H7 (cell line): ENCODE measurements at places on chromosomes 6 and 20. TPM values are rescaled to one million over a fixed set of nuclear protein-coding genes. Genes with fewer than 3 reads are reported as not detected.

- DNase-seq = no peak
Measured at GRCh38 chr6:169707772-169708171, 5.8 kb downstream of the C6orf120 start.

DNA sequence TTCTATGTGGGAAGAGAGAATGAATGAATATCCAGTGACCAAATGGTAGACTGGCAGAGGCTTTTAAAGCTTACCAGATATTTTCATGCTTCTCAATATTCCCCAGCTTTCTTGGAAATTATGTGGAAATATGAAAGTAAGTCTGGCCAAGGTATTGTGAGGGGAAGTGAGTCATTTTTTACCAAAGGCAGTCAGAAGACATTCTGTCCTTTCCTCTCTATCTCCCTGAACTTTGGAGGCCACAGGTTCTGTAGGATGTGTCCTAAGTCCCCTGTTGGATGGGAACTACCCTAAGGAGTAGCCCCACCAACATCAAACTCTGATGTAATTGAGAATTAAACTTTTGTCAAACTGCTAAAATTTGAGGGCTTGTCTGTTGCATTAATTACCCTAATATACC is 593.8 kb upstream of the NRSN1 start:
- no peak for DNase-seq

The BPIFA1 gene
- total RNA-seq = not detected in 2 replicates

GRCh38 chr6:73747289-73747688 is 51.3 kb downstream of the CD109 start:
- DNase-seq = no peak

DNA sequence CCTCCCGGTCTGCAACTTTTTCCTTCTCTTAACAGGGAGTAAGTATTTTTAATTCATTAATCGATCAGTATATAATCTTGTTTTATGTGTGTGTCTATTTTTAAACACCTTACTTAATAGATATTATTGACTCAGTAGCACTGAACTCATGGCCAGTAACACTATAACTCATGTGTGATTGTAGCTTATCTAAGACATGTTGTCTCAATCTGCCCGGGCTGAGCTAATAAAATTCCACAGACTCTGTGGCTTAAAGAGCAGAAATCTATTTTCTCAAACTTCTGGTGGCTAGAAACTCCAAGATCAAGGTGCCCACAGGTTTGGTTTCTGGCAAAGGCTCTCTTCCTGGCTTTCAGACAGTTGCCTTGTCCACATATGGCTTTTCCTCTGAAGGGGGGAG is 68.8 kb upstream of the TNFAIP3 start:
- DNase-seq = no peak

- DNase-seq = no peak
Measured at GRCh38 chr20:33766686-33767085, 34.9 kb downstream of the ZNF341 start.

DNA sequence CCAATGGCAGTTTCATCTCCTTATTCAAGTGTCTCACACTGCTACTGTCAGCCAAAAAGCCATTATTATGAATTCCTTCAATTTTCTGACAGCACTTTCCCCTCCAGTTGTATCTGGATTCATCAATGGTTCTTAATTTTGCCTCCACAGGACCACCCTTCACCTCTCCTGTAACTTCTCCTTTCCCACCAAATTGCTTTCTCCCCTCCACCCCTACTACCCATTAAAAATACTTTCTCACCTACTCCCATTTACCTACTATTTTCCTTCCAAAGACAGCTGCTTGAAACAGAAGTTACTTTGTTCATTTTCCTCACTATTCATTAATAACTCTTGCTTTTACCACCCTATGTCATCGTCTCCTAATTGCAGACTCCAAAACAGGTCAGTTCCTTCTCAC is 29.8 kb downstream of the DEK start:
- no peak for DNase-seq

DNA sequence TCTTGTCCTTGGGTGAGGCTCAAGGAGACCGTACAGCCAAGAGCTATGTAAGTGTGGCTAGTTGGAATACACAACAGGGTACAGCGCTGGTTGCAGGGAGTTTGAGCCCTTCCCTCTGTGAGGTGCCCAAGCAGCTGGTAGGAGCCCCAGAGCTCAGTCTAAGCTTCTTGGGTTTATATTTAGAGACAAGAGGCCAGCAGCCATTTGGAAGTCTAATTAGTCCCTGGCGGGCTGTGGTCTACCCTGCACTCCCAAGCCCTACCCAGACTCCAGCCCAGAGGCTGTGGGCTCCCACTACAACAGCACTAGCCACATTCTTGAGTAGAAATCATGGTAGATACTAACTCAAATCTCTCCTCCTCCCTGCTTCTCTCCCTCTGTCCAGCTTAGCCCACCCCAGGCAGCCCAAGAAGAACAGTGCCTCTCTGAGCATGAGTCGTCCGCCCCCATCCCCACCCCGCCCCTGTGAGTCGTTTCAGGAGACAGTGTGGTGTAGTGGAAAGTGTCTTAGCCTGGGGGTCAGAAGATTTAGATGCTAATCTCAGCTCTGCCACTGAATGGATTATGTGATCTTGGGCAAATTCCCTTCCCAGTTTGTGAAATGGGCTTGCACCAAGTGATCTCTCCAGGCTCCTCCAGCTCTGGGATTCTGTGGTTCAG is 37.8 kb downstream of the EIF2S2 start:
- DNase-seq = no peak

DNA sequence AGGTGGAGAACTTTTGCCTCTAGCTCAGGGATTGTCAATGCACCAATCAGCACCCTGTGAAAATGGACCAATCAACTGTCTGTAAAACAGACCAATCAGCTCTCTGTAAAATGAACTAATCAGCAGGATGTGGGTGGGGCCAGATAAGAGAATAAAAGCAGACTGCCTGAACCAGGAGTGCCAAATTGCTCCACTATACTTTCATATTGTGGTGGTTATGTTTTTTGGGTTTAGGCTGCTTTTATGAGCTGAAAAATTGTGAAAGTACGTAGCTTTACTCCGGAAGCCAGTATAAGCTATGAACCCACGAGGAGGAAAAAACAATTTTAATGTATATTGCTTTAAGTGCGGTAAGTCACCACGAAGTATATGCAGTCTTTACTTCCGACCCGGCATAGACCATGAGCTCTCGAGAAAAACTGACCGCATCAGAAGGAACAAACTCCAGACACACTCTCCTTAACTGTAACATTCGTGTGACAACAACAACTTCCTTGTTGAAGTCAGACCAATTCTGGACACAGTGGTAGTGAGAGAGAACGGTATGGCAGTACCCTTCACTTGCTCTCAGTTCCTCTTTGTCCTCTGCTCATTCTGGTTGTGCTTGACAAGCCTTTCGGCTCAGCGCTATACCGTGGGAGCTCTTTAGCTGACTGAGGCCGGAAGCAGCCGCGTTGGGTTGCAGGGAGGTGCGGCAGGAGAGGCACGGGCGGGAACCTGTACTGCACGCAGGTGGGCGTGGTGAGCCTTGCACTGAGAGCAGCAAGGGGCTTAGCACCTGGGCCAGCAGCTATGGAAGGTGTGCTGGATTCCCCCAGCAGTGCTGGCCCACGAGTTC is 81.9 kb upstream of the E2F3 start:
- DNase-seq = no peak
